ENCODE measurements at places on chromosomes 7 and 10.

GRCh38 chr7:106279425-106280197 lies 5.2 kb downstream of the NAMPT start:
- no peak for DNase-seq

DNA sequence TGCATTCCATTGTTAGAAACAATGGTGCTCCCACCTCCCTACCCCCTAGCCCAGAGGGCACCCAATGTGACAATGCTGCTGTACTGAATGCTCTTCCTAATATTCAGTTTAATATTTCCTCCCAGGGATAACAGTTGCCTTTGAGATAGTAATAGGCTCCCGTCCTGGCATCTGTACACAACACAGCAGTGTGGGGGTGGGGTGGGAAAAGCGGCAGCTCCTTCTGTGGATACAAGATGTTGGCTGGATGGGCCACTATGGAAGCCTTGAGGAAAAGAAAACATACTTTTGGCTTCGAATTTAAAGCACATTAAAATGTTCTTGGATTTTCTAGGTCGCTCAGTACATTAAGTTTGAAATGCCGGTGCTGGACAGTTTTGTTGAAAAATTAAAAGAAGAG lies 9.2 kb upstream of the ZNF22 start:
- no peak for DNase-seq

DNA sequence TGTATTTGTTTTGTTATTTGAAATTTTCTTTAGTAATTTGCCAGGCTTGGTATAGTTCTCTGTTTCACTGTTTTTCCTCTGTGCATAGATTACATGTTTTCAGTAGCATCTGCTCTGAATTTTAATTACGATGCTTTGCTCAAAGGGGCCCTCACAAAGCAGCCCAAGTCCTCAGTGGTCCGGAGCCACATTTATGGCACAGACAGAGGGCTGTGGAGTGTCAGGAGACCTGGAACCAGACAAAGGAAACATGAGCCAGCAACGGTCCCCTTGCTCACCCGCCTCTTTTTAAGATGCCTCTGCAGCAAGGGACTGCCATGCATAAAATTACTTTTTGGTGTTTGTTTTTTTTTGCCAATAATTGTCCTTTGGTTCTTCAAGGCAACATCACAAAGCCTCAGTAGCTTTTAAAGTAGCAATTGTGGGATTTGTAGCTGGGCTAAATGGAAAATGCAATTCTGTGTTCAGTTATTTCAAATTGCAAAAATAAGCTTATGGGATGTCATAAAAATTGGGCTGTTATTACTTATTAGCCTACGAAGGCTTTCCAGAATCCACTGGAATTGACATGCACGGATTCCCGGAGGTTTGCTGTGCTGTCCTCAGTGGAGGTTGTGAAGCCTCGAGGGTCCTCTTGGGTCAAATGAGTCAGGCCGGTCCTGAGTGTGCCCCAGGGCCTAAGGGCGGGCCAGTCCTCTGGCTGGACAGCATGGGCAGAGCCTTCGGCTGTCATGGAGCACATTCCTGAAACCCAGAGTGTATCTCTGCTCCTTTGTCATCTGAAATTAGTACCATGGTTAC lies 422.8 kb downstream of the GLRX3 start:
- no peak for DNase-seq

GRCh38 chr7:73644688-73645286 lies 20.5 kb upstream of the MLXIPL start:
- no peak for DNase-seq

DNA sequence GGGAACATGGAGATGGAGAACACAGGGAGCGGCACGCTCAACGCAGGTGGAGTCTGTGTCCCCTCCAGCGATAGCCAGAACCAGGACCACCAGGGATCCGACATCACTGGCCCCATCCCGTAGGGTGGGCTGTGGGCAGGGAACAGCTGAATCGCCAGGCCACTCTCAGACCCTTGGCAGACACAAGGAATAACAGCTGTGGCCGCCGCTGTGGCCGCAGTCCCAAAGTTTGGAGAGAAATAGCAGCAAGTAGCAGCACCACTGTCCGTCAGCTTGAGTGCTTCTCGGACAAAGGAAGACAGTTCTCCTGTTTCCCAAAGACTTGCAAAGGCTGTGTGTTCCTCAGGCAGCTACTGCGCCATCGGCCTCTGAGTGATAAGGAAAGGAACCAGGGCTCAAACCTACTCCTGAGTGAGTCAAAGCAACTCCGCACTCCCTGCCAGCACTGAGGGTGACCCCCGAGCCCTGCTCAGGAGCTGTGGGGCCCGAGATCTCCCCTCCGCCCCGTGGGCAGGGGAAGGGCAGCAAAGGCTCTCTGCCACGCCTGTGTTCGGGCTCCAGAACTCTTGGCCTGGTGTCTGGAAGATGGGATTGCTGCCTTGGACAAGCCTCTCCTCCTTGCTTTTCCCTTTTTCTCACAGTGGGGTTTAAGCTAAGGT lies 82.3 kb upstream of the FAM20C start:
- no peak for DNase-seq

- no peak for DNase-seq
Observed at GRCh38 chr7:12619461-12620069, 49.0 kb downstream of the SCIN start.

DNA sequence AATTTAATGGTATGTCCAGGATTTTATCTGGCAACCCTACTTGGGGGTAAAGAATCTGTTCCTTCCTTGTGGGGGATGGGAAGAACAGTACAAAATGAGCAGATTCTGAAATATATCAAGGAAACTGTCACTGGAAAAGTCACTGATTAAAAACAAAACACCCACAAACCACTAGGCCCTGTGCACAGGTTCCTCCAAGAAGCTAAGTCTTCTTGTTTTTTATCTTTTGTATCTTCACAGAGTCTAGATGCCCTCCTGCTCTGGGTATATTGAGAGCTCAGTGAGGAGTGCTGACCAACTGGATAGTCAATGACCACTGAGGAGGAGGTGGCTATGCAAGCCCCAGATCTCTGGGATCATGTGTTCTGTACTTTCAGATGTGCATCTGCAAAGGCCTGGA lies 86.8 kb upstream of the ANKRD1 start:
- DNase-seq, result no peak

DNA sequence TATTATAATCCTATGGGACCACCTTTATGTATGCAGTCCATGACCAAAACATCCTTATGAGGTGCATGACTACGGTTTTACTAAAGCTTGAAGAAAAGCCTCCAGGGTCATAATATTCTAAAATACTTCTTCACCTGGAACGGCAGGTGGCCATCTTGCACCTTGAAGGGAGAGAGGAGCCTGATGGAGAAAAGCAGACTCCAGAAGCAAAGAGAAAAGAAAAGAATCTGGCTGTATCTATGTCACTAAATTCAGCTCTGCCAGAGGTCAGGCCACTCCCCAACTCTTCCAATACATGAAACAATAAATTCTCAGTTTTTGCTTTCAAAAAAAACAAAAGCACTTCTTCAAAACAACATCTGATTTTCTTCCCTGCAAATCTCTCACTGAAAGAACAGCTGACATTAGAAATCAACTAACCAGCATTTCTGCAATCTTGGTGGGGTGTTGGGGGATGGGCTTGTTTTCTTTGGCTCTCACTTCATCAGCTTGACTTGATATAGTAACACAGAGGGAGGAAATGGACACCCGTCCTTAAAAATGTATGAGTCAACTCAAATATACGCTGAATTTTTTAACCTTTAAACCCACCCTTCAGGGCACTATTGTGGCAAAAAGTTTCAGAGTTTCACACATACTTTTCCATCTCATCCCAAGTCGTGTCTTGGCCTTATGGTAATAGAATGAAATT lies 21.7 kb downstream of the HIBADH start:
- DNase-seq, result no peak

GRCh38 chr10:86400705-86401587 lies 34.4 kb upstream of the GRID1 start:
- DNase-seq, result peak; percentile 62

GRCh38 chr7:94400643-94401427 lies 6.1 kb downstream of the COL1A2 start:
- no peak for DNase-seq

DNA sequence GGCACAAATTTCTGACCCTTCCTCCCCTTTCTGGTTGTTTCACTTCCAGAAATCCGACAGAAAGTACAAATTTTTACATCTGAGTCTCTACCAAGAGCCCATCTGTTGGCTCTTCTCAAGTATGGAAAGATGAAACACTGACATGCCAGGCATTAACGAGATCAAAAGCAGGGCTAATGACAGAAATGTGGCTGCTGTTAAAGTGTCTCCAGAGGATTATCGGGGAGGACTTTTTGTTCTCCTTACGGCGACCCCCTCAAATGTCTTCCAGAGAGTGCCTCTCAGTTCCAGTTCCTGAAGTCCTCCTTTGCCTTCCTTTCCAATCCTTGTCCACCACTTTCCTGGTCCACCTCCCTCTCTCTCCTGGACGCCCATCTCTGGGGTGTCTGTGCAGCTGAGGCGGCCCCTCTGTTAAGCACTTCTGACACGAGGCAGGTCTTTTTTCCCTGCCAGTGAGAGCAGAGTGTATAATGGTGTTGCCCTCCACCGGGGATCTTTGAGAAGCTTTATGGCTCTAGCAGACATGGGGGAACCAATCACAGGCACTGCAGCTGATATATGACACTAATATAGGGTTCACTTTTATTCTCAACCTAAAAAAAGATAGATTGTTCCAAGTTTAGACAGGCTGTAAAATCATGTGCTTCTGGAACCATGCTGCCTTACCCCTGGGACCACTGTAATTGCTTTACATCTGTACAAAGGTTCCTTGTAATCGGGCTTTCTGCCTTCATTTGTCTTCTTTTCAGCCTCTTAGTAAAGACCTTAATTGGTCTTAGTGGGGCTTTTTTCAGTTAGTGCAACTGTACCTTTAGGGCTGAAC lies 757.1 kb downstream of the AUTS2 start:
- DNase-seq, result no peak

Data from activated CD4-positive, alpha-beta T cell treated with anti-CD3 and anti-CD28 coated beads, Interleukin-2, amount 10 ng/mL, durations not matched to agents 7 days and 5 days (primary cell).